ENCODE measurements at places on chromosomes 7 and 10.

- no peak for DNase-seq
Measured at GRCh38 chr10:89879121-89879520, 177.7 kb downstream of the KIF20B start.

DNA sequence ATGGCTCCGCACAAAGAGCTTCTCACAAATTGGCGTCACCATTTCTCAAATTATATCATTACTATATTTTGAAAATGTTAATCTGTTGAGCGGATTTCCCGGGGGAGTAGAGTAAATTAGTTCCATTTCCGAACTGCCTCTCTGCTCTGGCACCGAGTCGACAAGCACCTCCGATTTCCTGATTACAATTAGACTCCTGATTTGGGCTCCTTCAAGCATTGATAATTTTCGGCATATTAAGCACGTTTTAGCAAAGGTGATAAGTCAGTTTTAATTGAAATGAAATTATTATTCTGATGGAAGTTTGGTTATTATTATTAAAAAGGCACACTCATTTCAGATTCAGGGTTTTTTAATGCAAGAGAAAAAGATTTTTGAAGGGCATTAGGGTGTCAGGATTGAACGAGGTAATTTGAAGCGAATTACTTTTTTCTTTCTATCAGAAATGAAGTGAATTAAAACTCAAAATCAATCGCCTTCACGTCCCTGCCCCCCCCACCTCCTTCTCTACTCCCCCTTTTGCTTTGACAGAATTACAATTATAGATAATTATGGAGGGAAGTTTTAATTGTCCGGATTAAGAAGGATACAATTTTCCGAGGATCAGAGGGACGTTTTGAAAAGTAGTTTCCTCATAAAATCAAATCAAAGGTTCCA lies 4.0 kb upstream of the UNCX start:
- DNase-seq, result no peak

DNA sequence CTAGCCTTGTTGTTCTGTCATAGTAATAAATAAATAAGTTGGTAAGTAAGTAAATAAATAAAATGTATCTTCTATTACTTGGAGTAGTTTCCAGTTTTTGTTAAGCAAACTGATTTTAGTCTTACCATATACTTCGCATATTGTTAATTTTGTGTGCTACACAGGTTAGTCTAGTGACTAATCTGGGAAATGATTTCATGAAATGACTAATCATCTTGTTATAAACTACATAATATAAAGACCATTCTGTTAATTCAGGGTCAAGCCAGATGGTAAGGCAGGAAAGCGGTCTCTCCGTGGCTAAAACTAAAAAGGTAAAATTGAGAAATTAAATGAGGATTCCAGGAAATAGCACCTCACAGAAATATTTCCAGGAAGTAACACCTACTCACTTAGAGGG lies 58.5 kb upstream of the FOXP2 start:
- no peak for DNase-seq

- no peak for DNase-seq
Measured at GRCh38 chr10:91604553-91605534, 28.0 kb downstream of the PPP1R3C start.

DNA sequence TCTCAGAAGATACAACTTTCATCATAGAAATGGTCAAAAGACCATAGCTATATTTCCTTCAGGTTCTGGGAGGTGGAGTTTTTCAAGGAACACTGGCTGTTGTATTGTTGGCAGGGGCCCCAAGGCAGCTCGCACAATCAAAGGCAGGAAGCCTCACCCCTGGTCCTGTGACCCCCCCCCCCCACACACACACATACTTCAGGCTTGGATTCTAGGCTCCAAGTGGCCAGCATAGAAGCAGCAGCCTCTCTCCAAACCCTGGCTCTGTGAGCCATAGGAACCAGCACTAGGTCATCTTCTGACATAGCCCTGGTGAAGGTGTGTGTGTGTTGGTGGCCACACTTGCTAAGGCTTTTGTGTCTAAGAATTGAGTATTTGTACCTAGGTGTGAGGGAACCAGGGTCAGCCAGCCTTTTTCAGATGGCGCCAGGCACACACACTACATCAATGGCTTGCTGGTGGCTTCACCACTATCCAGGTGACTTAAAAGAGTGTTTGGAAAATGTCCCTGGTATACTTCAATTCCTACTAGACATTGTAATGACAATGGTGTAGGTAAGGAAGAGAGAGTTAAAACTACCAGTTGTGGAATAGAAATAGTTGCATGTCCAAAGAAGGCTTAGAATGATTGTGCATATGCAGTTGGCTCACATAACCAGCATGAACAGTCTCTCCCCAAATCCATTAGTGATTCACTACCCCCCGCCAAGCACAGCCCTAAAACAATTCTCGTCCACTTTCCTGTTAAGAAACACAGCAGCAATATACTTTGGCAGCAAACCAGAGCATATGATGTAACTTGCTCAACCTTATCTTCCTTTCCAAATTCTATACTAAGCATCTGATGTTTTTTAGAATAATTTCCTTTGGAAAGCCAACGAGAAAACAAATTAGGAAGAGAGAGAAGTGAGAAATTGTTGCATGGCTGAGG lies 91.3 kb downstream of the AVL9 start:
- DNase-seq, result no peak
